ENCODE measurements at places on chromosomes 7 and 10. TPM values are rescaled to one million over a fixed set of nuclear protein-coding genes. Genes with fewer than 3 reads are reported as not detected.

DNA sequence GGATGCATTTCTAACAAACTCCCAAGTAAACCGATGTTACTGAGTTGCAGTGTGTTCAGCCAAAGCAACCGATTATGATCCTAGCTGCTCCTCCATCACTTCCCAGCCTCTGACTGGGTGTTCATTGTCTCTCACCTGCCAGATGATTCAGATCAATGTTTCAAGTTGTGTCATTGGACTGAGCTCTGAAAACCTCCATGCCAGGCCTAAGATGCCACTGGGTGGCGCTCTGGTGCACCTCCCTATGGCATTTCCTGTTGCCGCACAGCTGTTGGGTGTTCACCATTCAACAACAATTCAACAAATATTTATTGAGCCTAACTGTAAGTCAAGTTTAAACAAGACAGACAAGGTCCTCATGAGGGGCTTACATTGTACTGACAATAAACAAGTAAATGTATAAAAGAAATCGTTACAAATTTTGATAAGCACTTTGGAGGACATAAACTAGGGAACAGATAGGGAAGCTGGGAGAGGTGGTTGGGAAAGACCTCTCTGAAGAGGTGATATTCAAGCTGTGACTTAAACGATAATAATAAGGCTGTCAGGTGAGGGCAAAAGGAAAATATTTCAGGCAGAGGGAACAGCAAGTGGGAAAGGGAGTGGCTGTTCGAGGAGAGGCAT lies 22.8 kb downstream of the RGR start:
- DNase-seq, result no peak

- DNase-seq, result no peak
Observed at GRCh38 chr10:96973809-96974747, 142.0 kb downstream of the LCOR start.

- no peak for DNase-seq
Observed at GRCh38 chr10:21385996-21386585, 139.4 kb downstream of the SKIDA1 start.

- no peak for DNase-seq
Observed at GRCh38 chr10:7186387-7187018, 224.3 kb downstream of the SFMBT2 start.

GRCh38 chr7:122629412-122629953 lies 69.4 kb downstream of the RNF133 start:
- DNase-seq, result no peak

- DNase-seq, result no peak
Observed at GRCh38 chr7:118429141-118429540, 204.6 kb downstream of the ANKRD7 start.

The OR9A2 gene
- not detected for polyA plus RNA-seq

DNA sequence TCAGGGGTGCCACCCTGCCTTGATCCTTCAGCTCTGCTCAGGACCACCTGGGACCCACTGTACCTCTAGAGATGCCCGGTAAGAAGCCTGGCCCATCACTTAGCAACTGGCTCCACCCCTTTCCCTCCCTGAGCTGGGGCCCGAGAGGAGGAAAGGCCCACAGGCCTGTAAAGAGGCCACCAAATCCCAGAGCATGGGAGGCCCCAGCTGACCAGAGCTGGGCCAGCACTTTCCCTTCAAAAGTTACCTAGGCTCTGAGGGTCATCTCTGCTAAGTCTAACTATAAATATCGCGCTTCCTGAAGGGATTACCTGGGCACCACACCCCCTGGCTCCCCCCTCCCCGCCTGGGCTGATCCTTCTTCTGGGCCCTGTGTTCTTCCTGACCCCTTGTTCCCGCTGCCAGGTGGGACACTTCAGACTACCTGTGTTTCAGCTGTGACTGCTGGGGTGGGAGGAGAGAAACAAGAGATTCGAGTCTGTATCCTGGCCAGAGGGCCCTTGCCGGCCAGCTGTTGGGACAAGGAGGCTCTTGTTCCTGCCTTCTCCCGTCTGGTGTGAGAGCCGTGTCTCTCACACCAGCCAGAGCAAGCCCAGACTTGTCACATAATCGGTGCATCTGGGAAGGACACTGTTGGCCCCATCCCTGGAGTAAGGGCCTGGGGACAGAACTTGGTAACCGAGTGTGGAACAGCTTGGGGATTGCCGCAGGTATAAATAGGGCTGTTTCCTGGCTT lies 22.8 kb upstream of the ANKRD2 start:
- no peak for DNase-seq

DNA sequence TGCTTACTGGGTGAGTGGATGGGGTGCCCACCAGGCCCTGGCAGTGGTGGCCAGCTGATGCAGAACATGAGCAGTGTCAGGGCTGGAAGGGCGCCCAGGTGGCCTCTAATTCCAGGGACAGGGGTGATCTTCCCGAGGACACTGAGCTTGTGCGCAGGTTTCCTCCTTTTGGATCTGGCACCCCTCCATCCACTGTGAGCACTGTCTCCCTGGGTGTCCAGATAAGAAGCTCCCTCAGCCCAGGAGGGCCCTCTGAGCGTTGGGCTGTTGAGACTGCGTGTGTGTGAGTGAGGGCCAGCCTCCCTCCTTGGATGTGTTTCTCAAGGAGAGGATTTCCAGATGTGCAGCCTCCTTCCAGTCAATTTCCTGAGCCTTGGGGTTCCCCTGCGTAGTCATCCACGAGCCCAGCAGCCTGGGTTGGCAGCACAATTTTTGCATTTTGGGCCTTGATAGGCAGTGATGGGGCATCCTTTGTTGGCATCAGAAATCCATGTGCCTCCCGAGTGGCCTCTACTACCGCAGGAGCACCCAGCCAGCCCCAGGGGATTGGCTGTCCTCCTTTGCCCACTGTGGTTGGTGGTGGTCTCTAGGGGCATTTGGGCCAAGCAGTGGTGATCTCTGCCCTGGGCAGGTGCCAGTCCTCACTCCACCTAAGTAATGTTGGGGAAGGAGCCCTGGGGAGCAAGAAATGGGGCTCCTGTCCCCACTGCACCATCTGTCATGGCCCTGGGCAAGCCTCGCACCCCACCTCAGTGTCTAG lies 20.9 kb upstream of the BTBD16 start:
- DNase-seq, result no peak

- DNase-seq, result no peak
Observed at GRCh38 chr7:142557971-142558582, 191.2 kb upstream of the PRSS1 start.

- no peak for DNase-seq
Observed at GRCh38 chr7:2838873-2839578, 5.1 kb downstream of the GNA12 start.

- DNase-seq, result no peak
Observed at GRCh38 chr7:27901028-27901760, 161.2 kb downstream of the TAX1BP1 start.

DNA sequence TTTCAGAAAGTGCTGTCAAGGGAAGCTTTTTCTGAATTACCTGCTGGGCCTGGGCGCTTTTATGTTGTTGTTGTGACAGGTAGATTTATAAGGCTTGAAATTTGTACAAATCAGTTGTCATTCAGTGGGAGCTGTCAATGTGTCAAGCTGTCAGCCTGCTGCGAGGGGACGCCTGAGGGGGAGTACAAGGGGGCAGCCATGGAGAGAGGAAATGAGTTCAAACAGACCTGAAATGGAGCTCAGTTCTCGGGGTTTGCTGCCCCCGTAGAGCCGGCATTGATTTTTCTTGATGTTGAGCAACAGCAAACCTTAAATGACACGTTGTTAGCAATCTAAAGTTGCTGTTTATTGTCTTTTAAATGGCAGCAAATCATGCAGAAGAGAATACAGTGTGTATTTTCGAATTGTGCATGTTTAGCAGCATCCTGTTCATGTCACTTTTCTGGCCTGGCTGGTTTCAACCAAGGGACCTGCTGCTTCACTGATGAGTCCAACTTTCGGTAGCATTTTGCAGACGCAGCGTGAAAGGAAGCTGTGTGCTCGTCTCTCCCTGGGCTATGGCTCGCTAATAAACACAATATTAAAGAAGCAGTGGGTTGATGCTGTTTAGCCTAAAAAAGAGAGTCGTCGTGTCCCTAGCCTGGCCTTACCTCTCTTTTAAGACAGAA lies 166.5 kb downstream of the LRMDA start:
- DNase-seq, result no peak

DNA sequence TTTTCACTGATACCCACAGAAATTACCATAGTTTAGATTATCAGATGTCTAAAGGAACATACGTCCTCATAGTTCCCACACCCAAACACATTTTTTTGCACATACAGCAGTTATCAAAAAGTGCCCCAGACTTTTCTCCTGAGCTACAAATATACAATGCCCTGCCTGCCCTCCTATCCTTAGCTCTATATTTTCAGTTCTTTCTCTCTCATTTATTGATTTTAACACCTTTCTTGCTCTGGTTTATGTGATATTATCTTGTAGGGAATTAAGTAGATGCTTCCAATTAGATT lies 25.1 kb upstream of the SGMS1 start:
- DNase-seq, result no peak

GRCh38 chr10:71999360-72000072 lies 35.3 kb downstream of the CHST3 start:
- DNase-seq, result peak; percentile 75

The KIFBP gene
- 37.9 TPM for polyA plus RNA-seq

GRCh38 chr10:17026686-17027485 lies 102.7 kb downstream of the CUBN start:
- no peak for DNase-seq

DNA sequence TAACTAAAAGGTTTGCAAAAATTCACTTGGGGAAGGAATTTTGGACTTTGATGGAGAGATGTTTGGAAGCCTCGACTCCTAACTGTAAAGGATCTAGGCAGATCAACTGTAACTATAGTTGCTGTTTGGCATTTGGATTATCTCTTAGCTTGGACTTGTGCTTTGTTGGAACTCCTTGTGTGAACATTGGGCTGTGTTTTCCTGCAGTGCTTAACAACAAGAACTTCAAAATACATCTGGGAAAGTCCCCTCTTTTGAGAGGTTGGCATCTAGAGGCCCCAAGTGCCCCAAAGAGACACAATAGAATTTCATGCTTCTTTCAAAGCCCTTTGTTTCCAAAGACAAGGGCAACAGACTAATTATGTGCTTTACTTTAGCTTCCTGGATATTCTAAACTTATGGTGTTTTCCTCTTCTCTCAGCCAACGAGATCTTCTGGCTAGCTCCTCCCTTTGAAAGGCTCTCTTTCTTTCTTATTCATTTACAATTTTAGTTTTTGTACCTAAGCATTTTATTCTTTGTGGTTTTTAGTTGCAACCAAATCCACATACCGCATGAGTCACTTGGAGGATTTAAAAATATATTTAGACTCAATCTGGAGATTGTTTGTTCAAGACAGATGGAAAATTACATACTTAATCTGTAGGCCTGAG lies 11.6 kb downstream of the ABCA13 start:
- no peak for DNase-seq

DNA sequence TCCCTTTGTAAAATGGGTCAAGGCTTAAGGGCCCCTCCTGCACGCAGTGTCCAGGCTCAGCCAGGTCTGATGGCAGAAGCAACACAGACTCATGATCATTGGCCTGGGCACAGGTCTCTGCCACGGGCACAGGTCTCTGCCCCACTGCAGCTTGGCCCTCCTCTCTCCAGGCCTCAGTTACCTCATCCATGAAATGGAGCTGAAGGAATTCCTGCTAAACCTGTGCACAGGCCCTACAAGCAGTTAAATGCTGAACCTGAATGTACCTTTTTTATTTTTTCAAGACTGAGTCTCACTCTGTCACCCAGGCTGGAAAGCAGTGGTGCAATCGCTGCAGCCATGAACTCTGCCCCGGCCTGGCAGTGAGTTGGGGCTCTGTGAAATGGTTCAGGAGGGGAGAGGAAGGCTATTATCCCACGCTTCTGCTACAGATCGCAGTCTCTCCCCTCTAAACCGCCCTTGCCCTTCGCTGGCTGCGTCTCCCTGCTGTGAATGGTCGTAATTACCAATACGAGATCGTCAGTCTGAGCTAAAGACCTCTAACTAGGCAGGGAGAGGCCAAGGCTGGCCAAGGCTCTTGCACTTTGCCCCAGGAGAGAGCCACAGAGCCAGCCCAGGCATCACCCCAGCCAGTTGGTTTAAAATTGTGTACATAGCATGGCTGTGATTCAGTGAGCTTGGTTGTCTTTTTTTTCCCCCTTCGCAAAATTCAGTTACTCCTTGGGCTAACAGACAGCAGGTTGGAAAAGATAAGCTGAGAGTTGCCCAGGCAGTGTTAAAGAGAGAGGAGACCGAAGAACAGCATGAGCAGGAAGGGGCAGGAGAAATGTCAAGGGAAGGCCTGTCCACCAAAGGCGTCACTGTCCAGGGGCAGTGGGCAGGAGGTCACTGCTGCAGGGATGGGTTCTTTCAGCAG lies 93.0 kb upstream of the KCTD7 start:
- no peak for DNase-seq

GRCh38 chr7:122686360-122686878 lies 12.5 kb downstream of the RNF133 start:
- no peak for DNase-seq

GRCh38 chr10:79263939-79264338 lies 83.3 kb upstream of the PPIF start:
- no peak for DNase-seq

- no peak for DNase-seq
Observed at GRCh38 chr10:25522294-25522693, 347.5 kb downstream of the GPR158 start.

The PROSER2 gene
- 6.1 TPM for polyA plus RNA-seq

The EGFR gene
- polyA plus RNA-seq, result 30.9 TPM

DNA sequence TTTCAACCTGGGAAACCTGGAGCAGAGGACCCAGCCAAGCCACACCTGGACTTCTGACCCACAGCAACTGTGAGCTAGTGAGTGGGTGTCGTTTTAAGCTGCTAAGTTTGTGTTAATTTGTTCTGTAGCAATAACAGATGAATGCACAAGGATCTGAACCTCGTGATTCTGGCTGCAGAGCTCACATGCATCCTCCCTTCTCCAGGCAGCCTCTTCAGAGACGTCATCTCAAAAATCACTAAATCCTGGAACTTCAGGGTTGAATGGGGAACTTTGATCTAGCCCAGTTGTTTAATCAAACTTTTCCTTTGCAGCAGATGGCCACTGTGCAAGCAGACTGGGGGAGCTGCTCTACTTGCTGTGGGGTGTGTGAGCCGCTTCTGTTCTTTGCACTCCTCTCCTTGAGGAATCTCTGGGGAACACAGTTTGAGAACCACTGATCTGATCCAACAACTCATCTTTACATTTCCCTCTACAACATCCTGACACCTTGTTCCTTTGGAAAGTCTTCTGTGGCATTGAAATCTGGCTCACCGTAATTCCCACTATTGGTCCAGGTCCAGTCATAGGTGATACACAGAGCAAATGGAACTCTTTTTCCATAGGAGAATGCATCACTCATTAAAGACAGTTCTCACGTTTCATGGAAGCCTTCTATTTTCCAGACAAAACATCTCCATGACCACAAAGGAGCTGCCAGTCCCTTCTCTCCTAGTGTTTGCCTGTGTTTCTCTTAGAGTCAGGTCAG lies 90.3 kb downstream of the CHN2 start:
- no peak for DNase-seq

The ECHS1 gene
- polyA plus RNA-seq, result 120 TPM

- DNase-seq, result no peak
Observed at GRCh38 chr7:78734626-78735025, 718.8 kb downstream of the MAGI2 start.

DNA sequence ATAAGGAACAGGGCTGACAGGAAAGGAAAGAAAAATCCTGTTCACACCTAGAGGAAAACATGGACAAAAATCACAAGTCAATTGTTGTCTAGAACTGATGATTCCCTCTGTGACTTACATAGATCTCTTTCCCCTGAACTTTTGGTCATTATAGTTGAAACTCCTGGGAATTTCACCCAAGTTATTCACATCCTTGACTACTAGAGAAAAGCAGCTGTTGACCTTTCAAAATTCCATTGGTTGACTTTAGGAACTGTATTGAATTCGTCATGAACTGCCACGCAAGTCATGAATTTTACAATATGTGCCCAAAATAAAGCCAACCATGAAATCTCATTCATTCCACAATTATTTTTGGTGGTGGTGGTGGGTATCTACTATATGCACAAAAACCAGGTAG lies 104.3 kb downstream of the UBE2H start:
- no peak for DNase-seq

The PON2 gene
- 154 TPM for polyA plus RNA-seq

All from right renal cortex interstitium (tissue), 3 donors.